ENCODE measurements at places on chromosomes 1 and 21. TPM values are rescaled to one million over a fixed set of nuclear protein-coding genes. Genes with fewer than 3 reads are reported as not detected.
A peak's percentile ranks its signal among the peaks of the same experiment; 100 is the strongest.

DNA sequence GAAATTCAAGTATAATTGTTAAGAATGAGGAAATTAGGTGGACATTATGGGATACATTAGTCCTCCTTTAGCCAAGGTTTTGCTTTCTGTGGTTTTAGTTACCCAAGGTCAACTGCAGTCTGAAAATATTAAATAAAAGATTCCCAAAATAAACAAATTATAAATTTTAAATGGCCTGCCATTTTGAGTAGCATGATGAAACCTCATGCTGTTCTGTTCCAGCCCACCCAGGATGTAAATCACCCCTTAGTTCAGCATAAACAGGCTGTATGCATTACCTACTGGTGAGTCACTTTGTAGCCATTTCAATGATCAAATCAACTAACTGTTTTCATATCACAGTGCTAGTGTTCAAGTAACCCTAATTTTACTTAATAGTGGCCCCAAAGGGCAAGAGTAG, 132.5 kb upstream of the LYPLAL1 start:
- H3K27me3 ChIP-seq: no peaks in the 10 kb centered on the region
- no peak for DNase-seq
- no peaks in the 10 kb centered on the region for H3K4me1 ChIP-seq
- H3K27ac ChIP-seq: no peak overlapping the region

DNA sequence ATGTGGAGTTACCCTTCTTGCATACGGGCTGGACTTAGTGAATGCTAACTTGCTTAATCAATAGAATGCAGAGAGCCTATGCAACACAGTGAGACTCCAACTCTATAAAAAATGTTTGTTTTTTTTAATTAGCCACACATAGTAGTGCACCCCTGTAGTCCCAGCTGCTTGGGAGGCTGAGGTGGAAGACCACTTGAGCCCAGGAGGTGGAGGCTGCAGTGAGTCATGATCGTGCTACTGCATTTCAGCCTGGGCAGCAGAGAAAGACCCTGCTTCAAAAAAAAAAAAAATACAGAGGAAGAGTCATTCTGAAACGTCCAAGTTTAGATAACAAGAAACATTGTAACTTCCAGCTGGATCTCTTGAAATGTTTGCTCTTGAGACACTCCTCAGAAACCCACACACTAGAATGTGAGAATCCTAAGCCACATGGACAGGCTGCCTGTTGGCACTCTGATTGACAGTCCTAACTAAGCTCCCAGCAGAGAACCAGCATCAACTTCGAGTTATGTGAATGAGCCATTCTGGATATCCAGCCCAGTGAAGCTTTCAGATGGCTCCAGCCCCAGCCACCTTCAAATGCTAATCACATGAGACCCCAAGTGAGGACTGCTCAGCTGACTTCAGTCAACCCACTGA, 20.0 kb upstream of the CAP1 start:
- no peaks in the 10 kb centered on the region for H3K4me1 ChIP-seq
- no peak for DNase-seq
- H3K36me3 ChIP-seq: no peaks in the 10 kb centered on the region
- H3K4me3 ChIP-seq: no peak overlapping the region
- H3K27me3 ChIP-seq: no peaks in the 10 kb centered on the region

DNA sequence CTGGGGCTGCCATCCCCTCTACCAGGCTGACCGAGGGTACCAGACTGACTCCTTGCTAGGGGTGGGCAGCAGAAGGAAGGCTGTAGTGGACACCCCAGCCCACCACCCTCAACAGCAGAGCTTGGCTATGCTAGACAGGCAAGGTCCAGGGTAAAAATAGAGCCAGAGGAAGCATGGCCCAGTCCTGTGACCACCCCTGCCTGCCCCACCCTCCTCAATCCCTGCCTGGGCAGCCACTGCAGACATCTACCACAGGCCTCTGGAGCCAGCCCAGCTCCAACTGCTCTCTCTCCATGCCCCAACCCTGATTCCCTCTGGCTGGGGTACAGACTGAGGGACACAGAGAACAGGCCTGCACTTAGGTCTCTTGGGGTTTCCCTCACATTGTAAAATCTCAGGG, 1.7 kb downstream of the S100A1 start:
- peaks cover 12% of the 10 kb centered on the region for H3K36me3 ChIP-seq
- DNase-seq: no peak
- no peaks in the 10 kb centered on the region for H3K27me3 ChIP-seq
- no peaks in the 10 kb centered on the region for H3K4me1 ChIP-seq

GRCh38 chr1:113390871-113391648, 745 bp downstream of the MAGI3 start:
- no peaks in the 10 kb centered on the region for H3K27me3 ChIP-seq
- H3K4me1 ChIP-seq: peaks cover 12% of the 10 kb centered on the region
- H3K4me3 ChIP-seq: peak overlapping the region; percentile 90
- H3K27ac ChIP-seq: peak overlapping the region; percentile 89
- H3K36me3 ChIP-seq: no peaks in the 10 kb centered on the region

DNA sequence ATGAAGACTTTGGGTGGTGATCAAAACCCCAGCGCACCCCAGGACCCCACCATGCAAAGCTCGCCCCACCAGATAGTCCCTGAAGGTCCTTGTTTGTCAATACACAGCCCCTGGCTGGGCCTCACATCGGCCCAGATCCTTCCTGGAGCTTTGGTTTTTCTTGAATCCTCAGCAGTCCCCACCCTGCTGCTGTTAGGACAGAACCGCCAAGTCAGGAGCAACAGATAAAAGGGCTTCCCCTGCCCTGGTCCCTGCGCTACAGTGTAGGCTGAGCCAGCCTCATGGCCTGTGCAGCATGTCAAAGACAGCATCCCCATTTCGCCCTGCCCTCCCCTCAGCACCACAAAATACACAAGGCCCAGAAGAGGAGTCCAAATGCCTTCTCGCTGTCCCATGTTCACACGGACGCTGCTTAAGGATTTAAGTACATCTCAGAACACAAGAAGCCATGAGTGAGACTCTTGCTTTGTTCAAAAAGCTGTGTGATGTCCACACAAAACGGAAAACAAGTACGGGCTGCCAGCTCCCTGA, 65.7 kb downstream of the PSMG1 start:
- H3K4me3 ChIP-seq: no peak overlapping the region
- H3K27me3 ChIP-seq: no peaks in the 10 kb centered on the region
- no peak overlapping the region for H3K27ac ChIP-seq
- H3K36me3 ChIP-seq: no peaks in the 10 kb centered on the region
- H3K4me1 ChIP-seq: no peaks in the 10 kb centered on the region

DNA sequence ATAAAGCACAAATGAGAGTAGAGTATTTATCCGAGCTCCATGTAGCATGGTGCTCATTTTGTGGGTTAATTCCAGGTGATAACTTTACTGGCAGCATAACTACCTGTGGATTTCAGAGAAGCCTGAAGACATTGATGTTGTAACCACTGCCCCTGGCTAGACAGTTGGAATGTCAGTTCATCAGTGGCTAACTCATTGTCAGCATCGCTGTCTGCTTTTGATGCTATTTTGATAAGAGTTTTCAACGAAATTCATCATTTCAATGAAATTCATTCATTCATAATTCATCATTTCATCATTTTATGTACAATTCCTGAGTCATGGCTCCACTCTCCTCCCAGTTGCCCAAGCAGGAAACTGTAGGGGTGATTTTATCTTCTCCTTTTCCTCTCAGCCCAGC, 34.4 kb downstream of the HSD3B1 start:
- H3K4me3 ChIP-seq: no peak overlapping the region
- H3K36me3 ChIP-seq: no peaks in the 10 kb centered on the region
- no peaks in the 10 kb centered on the region for H3K27me3 ChIP-seq
- no peak overlapping the region for H3K27ac ChIP-seq
- H3K4me1 ChIP-seq: no peaks in the 10 kb centered on the region

GRCh38 chr1:238648296-238648695, 738.1 kb upstream of the CHRM3 start:
- H3K4me3 ChIP-seq: no peak overlapping the region
- peak overlapping the region; percentile 65 for H3K27ac ChIP-seq
- peaks cover 14% of the 10 kb centered on the region for H3K4me1 ChIP-seq
- DNase-seq: no peak
- no peaks in the 10 kb centered on the region for H3K36me3 ChIP-seq

The CYP4A11 gene
- 2.1 TPM for total RNA-seq
